ENCODE measurements at places on chromosomes 4 and X.

DNA sequence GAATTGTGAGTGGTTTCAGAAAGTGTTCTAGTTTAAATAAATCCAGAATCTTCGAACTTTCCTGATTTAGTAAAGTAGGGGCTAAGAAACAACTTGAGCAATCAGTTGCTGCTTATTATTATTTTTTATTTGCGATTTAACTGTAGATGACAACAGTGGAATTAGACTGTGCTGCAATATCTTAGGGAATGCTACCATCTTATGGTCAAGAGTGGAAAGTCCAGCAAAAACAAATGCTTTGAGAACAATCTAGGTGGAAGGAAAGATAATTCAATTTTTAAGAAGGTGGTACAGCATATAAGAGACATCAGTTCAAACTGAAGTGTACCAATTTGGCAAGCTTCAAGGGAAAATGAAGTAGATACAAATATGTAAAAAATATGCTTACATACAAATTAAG lies 73.3 kb downstream of the CYLC1 start:
- peak; percentile 1 for DNase-seq

- peak; percentile 61 for DNase-seq
Measured at GRCh38 chrX:151099001-151099400, 77.4 kb upstream of the GPR50 start.

DNA sequence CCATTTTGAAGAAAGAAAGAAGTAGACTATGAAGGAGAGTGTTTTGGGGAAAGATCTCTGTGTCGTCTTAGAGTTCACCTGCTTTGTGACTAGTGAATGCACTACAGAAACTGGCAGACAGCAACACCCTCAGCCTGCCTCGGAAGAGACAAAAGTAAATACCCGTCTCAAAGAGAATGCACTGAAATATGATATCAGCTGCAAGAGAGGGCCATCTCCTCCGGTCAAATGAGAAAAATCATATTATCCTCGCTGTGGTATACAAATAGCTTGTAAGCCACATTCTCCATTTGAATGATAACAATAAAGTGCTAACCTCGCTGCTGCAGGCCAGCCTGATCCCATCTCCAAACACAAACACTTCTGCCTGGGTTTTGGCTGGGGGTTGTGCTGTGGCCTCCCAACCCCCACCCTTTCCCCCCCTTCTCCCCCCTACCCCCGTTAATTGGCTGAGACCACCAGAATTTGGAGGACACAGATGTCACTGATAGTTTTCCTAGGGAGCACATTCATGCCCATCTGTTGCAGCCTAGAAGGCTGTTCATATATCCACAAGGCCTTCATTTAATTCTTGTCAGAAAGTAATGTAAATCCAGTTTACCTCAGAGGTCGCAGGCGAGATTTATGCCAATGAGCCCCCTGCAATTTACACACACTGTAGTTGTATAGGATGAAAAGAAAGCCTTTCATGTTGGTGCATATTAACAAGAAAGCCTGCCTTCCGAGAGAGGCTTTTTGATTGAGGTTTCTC lies 46.3 kb downstream of the ALPK1 start:
- DNase-seq = no peak

DNA sequence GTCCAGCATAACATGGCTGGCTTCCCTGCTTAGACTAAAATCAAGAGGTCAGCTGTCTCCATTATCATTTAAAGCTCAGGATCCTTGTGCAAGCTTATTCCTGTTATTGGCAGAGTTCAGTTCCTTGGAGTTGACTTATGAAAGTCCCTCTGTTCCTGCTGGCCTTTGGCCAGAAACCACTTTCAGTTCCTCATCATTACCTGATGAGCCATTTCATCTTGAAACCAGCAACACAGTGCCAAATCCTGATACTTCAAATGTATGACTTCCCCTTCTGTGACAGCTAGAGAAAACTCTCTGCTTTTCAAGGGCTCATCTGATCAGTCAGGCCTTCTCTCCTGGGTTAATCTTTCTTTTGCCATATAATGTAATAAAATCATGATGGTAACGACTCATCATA lies 110.6 kb upstream of the FSTL5 start:
- peak; percentile 14 for DNase-seq

GRCh38 chrX:153507484-153508178 lies 9.8 kb upstream of the ATP2B3 start:
- peak; percentile 88 for DNase-seq

- DNase-seq = no peak
Measured at GRCh38 chr4:162959046-162959445, 207.6 kb downstream of the NAF1 start.

- DNase-seq = peak; percentile 44
Measured at GRCh38 chr4:153649572-153649991, 34.5 kb upstream of the TLR2 start.

Data from KBM-7 (cell line).